Stimulated activated CD4-positive, alpha-beta T cell treated with anti-CD3 and anti-CD28 coated beads, Interleukin-12 subunit alpha, Interleukin-12 subunit beta, amount 100 ng/mL, for 24 hours (primary cell): ENCODE measurements at places on chromosomes 7 and 10.

DNA sequence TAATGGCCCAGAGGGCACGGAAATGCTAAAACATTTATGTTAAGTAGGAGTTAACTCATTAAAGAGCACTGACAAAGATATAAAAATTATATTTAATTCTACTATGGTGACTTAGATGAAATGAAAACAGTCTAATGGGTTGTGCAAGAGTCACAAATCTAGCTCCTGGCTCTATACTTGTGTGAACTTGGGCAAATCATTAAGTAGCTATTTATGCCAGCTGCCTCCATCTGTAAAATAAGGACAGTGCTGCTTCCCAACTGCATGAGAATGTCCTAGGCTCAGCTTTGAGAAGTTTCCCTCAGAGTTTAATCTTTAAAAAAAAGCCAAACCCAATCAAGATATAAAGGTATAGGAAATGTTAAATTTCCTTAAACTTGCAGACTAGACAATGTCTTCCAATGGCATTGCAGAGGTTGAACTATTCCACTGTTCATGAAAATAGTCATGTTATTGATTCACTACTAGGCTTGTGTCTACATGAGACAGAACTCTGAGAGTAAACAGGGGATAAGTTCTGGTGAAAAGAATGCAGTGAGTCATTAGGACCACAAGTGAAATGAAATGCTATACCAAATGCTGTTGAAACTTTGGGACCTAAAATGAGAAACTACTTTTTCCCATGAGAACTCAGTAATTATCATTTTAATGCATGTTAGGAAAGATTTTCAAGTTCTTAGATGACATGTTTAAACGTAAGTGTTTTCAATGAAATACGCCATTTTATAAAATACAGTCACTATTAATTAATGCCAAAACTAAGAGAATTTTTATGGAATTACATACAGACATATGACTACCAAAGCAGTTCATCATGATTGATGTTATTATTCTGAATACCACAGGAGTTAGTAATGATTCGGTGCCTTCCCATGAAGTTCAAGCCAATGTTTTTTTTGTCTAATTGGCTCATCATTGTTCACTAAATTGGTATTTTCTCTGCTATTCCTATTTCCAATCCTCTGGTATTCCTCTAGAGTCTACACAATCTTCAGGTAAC, 84.2 kb downstream of the CDK6 start:
- no peak for DNase-seq

DNA sequence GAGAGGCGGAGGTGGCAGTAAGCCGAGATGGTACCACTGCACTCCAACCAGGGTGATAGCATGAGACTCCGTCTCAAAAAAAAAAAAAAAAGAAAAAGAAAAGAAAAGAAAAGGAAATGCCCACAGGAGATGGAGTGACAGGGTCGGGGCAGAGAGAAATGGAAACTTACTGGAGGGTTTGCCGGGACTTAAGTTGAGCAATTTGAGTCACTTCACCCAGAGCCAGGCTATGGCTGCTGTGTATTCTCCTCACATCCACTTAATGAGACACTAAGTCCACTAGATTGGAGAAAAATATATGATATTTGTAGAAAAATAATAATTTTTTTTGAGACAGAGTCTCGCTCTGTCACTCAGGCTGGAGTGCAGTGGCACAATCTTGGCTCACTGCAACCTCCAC, 4.6 kb upstream of the PFKFB3 start:
- DNase-seq = no peak

DNA sequence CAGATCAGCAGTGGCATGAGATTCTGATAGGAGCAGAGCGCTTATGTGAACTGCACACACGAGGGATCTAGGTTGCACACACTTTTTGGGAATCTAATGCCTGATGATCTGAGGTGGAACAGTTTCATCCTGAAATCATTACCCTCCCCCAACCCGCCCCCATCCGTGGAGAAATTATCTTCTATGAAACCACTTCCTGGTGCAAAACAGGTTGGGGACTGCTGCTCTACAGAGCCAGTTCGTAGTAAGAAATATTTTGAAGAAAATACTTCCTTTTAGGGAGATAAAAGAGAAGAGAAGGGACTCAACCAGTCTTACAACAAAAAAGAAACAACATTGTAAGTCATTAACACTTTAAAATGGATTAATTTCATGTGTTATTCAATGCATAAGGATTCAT, 1308.2 kb downstream of the GATA3 start:
- DNase-seq = no peak

DNA sequence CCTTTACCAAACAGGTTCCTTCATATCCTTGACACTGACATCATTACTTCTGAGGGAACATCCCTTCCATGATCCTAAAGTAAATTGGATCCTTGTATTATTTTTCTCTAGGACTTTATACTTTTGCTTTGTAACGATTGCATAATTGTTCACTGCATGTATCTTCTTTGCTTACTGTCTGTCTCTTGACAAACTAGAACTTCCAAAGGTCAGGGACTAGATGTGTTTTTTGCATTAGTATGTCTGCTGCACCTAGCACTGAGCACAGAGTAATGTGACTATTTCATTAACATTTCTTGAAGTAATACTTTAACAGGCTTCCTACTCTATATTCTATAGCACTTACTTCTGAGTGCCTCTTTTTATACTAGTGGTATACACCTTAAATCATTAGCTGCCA, 976.6 kb upstream of the SORCS1 start:
- DNase-seq = no peak

GRCh38 chr10:48509974-48510692, 94.7 kb downstream of the ARHGAP22 start:
- DNase-seq = no peak

DNA sequence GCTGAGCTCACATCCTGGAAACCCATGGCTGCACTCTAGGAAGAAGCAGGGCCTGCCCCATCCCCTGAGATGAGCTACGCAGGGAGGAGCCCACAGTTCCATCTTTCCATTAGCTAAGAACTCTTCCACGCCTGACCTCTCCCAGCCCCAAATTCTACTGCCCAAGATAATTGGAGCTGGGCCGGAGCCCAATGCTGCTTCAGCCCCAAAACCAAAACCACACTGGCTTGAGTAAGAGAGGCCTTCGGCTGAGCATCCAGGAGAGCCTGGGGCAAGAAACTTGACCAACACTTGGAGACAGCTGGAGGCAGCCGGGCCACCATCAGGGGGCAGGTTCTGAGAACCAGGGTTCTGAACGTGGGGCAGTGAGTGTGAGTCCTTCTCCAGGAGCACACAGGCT, 116.1 kb upstream of the ZMIZ1 start:
- DNase-seq = no peak

GRCh38 chr10:131453721-131454634, 142.5 kb upstream of the TCERG1L start:
- DNase-seq = peak; percentile 81
